ENCODE measurements at places on chromosomes 2 and 18.

- DNase-seq = peak; percentile 11
Observed at GRCh38 chr2:234368861-234369261, 128.0 kb downstream of the ARL4C start.

DNA sequence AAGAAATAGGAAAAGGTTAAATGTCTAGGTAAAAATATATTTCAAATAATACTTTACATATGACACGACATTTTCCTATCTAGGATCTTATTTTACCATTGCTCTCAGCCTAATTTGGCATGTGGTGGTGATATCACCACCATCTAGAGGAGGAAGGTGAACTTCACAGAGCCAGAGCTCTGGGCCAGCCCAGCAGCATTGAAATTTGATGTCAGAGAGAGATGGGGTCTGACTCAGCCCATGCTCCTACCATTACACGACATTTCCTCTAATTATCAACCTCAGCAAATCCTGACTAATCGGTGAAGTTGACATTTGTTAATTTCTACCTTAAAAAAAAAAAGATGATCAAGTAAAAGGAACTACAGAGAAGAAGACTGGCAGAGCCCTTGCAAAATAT is 42.3 kb downstream of the LRRTM4 start:
- no peak for DNase-seq

GRCh38 chr2:47499621-47500309 is 96.8 kb downstream of the MSH2 start:
- DNase-seq = no peak

GRCh38 chr2:233081232-233081730 is 21.1 kb downstream of the INPP5D start:
- DNase-seq = peak; percentile 58

DNA sequence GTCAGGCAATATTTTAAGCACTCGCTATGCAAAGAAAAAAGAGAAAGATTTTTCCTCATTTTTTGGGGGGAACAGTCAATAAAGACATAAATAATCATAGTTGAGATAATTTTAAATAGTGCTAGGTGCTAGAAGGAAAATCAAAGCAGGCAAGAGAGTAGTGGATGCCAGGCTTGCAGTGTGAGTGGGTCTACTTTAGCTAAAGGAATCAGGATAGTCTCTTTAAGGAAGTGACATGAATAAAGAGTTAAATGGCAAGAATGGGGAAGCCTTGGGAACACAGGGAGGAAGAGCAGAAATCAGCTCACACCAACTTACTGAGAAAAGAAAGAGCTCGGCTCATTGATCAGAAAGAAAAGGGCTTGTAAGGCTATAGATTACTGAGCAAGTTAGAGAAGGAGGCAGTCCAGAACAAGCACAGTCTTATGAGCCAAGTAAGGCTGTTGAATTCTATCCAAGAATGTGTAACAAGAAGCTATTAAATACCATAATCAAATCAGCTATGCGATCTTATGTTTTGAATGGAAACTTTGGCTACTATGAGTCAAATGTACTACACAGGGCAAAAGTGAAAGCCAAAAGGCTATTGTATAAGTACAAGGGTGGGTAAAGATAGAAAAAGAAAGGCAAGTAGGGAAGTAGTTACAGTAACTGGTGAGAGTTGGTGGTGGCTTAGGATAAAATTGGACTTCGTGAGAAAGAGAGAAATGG is 833.8 kb upstream of the PIK3C3 start:
- DNase-seq = no peak

DNA sequence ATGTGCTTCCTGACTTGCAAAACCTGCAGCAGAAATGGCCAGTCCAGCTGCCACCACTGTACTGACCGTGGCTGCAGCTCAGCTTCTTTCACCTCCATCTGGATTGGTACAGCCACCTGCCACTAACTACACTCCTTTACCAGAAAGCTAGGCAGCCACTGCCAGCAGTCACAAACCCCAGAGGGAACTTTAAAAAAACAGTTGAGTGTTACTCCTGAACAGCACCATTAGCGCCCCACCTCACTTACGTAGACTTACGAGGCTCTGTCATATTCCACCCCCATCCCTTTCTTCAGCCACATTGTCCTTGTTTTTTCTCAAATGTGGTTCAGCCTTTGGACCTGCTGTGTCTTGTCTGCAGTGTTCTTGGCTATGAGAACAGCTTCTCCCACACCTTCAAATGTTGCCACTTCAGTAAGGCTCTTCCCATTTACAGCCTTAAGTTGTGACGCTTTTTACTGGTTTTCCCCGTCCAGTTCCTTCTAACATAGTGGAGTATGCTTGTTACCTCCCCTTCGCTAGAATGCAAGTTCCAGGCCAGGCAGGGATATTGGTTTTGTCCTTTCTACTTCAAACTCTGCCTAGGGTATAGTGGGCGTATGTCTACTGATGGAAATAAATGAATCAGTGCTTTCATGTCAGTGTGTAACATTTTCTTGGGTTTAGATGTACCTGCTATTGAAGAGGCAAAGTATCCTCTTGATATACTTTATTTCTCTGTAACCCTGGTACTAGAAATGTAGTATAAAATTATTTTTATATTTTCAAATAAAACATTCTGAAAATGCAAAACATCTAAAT is 17.0 kb downstream of the HNRNPA3 start:
- no peak for DNase-seq

DNA sequence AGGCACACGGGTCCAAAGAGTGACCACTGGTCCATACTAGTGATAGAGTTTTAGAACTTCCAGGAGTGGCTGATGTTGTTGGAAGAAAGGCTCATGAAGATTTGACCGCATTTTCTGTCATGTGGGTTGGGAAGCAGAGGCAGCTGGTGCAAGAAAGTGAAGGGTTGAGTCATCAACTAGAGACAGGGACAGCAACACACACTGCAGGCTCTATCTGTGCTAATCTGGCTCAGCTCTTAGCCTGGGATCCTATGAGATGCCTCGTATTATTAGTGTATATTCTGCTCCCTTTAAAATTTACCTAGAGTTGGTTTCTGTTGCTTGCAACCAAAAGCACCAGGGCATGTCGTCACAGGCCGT is 2.5 kb upstream of the SH3RF3 start:
- no peak for DNase-seq

GRCh38 chr2:217650229-217650628 is 352.6 kb downstream of the TNS1 start:
- DNase-seq = no peak

GRCh38 chr2:148642112-148642744 is 2.3 kb upstream of the EPC2 start:
- DNase-seq = no peak

DNA sequence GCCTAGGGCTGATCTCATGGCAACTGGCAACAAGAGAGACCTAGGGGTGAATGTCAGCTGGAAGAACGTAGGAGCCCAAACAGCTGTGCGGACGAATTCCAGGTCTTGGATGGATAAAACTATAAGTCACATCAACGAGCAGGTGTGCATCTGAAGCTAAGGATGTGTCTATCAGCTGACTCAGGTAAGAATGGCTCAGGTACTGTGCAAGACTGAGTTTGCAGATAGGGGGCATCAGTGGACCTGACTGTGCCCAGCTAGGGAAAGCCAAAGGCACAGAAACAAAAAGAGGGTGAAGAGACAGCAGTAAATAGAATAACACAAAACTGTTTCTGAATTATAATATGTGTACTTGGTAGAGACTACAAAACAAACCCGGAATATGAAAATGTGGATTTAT is 357.3 kb downstream of the ZEB2 start:
- DNase-seq = peak; percentile 6

DNA sequence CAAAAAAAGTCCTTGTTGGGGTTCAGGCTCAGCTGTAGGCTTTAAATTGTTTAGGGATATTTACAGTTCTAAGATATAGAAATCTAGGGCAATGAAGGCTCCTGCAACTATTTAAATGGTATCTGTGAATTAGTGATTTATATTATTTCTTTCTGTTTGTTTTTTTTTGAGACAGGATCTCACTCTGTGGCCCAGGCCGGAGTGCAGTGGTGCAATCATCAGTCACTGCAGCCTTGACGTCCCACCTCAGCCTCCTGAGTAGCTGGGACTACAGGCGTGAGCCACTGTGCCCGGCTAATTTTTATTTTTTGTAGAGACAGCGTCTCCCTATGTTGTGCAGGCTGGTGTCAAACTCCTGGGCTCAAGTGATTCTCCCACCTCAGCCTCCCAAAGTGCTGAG is 32.3 kb upstream of the NDUFV2 start:
- DNase-seq = no peak

- no peak for DNase-seq
Observed at GRCh38 chr2:208406474-208407451, at the start of gene PTH2R. TSS of gene PTH2R (plus strand) at chr2:208406792. CDS start at chr2:208407044, 252 bp downstream.

- DNase-seq = peak; percentile 5
Observed at GRCh38 chr2:20507166-20507692, 60.4 kb downstream of the RHOB start.

- no peak for DNase-seq
Observed at GRCh38 chr2:239275847-239276831, 124.7 kb downstream of the HDAC4 start.

GRCh38 chr2:133561045-133561852 is 7.0 kb downstream of the NCKAP5 start:
- DNase-seq = no peak

- no peak for DNase-seq
Observed at GRCh38 chr18:75533950-75534349, 106.4 kb upstream of the SMIM21 start.

GRCh38 chr2:205769879-205770278 is 87.6 kb downstream of the NRP2 start:
- DNase-seq = no peak

- no peak for DNase-seq
Observed at GRCh38 chr18:48136051-48136826, 205.8 kb upstream of the SMAD2 start.

DNA sequence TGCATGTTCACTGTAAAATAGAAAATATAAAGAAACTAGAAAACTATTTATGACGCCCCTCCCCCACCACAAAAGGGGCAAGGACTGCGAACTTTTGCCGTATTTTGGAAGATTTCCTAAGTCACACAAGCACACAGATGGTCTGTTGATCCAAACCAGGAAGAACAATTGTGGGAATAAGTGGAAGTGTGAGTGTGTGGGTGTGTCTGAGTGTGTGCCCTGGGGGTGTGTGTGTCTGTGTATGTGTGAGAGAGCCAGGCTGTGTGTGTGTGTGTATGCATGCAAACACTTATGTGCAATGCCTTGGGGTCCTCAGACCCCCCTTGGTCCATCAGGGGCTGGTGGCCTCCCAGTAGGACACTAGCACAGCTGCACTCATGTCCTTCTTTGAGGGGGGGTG is 43.1 kb downstream of the HPCAL1 start:
- no peak for DNase-seq

- no peak for DNase-seq
Observed at GRCh38 chr2:119819846-119820245, 60.1 kb downstream of the PTPN4 start.

DNA sequence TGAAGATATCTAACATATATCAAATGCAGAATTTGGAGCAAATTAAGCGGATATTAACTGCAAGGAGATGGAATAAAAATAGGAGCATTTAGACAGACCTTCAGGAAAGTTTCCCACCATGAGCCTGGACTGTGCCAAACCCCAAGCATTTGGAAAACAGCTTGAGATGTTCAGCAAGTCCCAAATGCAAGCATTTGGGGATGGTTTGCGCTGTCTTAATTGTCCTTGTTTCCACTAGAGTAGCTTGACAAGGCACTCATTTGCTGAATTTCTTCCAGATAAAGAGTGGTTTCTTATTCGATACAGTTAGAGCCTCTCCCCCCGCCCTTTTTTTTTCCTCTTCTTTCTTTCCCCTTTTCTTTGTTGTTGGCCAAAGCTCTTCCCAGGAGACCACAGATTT is 77.1 kb upstream of the CDC42EP3 start:
- no peak for DNase-seq

GRCh38 chr2:234289834-234290590 is 206.9 kb downstream of the ARL4C start:
- no peak for DNase-seq

- DNase-seq = no peak
Observed at GRCh38 chr2:152236191-152236925, 60.8 kb upstream of the STAM2 start.

GRCh38 chr2:207632575-207633493 is 7.6 kb upstream of the METTL21A start:
- DNase-seq = no peak

DNA sequence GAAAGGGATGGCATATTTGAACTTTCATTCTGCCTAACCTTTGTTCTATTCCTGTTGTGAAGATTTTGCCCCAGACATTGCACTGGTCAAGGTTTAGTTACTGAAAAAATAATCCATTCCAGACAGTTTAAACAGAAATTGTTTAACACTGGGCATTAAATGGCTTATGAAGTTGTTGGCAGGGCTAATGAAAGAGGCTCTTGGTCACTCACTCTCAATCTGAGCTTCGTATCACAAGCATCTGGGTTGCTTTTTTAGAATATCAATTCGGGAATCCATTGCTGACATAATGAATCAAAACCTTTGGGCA is 8.0 kb upstream of the ACYP2 start:
- DNase-seq = no peak

- DNase-seq = no peak
Observed at GRCh38 chr18:63318889-63319382, 633 bp downstream of the BCL2 start.

GRCh38 chr2:152558158-152558984 is 158.9 kb downstream of the PRPF40A start:
- DNase-seq = no peak

DNA sequence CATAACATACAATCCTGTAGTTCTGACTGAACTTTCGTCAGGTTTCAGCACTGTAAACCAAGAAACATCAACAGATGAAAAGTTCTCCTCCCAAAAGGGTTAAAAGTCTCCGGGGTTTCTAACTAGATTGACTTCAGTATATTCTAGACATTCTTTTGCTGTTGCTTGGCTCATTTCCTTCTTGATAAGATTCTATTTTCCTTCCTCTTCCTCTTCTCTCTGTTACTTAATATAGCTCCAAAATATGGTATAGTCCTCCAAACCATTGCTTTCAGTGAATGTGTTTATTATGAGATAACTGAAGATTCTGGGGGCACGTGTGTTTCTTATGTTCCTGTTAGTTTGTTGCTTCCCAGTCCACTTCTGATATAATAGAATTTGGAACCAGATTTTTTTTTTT is 46.4 kb upstream of the MAP4K3 start:
- DNase-seq = no peak

DNA sequence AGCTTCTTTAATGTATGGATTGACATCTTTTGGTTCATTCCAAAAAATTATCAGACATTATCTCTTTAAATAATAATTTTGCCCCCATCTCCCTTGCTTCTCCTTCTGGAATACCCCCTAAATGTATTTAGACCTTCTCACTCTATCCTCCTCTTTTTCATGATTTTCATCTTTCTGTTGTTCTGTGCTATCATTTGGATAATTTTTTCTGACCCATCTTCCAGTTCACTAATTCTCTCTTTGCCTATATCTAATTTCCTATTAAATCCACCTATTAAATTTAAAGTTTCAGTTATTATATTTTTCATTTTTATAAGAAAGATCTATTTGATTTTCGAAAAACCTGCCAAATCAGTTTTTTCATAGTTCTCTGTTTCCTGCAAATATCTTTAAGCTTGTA is 67.8 kb upstream of the ODC1 start:
- no peak for DNase-seq

- no peak for DNase-seq
Observed at GRCh38 chr18:57819671-57820460, 16.8 kb upstream of the ATP8B1 start.

- no peak for DNase-seq
Observed at GRCh38 chr18:51039138-51040112, 9.4 kb downstream of the SMAD4 start.

- DNase-seq = no peak
Observed at GRCh38 chr18:79629606-79630005, 50.0 kb upstream of the CTDP1 start.
